ENCODE measurements at places on chromosomes 3 and 15. TPM values are rescaled to one million over a fixed set of nuclear protein-coding genes. Genes with fewer than 3 reads are reported as not detected.

KNG1 gene
- not detected for total RNA-seq

HHATL gene
- total RNA-seq: not detected

ARHGEF26 gene
- 2.0 TPM for total RNA-seq

COL8A1 gene
- 56.4 TPM for total RNA-seq

CHRM5 gene
- not detected for total RNA-seq

VGLL3 gene
- 0.65 TPM for total RNA-seq

AEN gene
- 27.3 TPM for total RNA-seq

All from hair follicular keratinocyte (primary cell).